Activated T-helper 1 cell treated with anti-CD3 and anti-CD28 coated beads, Interleukin-12 subunit alpha, Interleukin-12 subunit beta, Interleukin-2, Interleukin-4 antibody, amounts not matched to agents 30 ng/mL and 10 ng/mL and 1 ng/mL, durations not matched to agents 14 hours and 24 hours and 36 hours (primary cell): ENCODE measurements at places on chromosomes 3 and 15. TPM values are rescaled to one million over a fixed set of nuclear protein-coding genes. Genes with fewer than 3 reads are reported as not detected.

The SEMA5B gene
- total RNA-seq, result not detected in 2 replicates

The MASP1 gene
- total RNA-seq, result not detected in 2 replicates

The THBS1 gene
- total RNA-seq, result 2.3 and 3.2 TPM in 2 replicates

The GOLGA8O gene
- total RNA-seq, result 2.9 and 3.3 TPM in 2 replicates

The CEMIP gene
- 0.03 and 0.05 TPM in 2 replicates for total RNA-seq

The BLOC1S6 gene
- total RNA-seq, result 50.6 TPM in 2 replicates

The WDR49 gene
- not detected in 2 replicates for total RNA-seq

The STRA6 gene
- total RNA-seq, result 0.23 TPM in 1 of 2 replicates, not detected in the other

The DUSP7 gene
- total RNA-seq, result 35.4 and 37.4 TPM in 2 replicates

The HACD2 gene
- total RNA-seq, result 31.5 TPM in 2 replicates

The CHRM5 gene
- total RNA-seq, result not detected in 2 replicates

GRCh38 chr15:88637436-88637835 lies 1.4 kb upstream of the ISG20 start:
- no peak for DNase-seq

GRCh38 chr3:185582236-185582635 lies 3.9 kb upstream of the SENP2 start:
- no peak for DNase-seq

- no peak for DNase-seq
Observed at GRCh38 chr15:88938802-88939485, 25.8 kb upstream of the MFGE8 start.

DNA sequence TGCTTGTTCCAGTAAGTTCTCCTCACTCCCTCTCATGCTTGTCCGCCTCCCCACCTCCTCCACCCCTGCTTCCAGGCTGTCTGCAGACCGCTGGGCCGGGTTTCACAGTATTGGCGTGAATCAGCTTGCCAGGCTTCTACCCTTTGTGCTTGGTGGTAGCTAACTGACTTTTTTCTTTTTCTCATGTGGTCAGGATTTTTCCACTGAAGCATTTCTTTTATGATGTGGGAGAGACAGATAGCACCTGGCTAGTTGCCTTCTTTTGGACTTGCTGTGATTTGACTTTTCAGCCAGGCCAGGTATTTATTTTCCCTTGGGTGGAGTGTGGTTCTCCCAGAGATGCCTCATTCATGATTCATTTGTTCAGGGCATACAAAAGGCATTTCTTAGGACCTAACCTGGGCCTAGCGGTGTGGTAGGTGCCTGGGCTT lies 60.6 kb downstream of the ST6GAL1 start:
- DNase-seq, result no peak

DNA sequence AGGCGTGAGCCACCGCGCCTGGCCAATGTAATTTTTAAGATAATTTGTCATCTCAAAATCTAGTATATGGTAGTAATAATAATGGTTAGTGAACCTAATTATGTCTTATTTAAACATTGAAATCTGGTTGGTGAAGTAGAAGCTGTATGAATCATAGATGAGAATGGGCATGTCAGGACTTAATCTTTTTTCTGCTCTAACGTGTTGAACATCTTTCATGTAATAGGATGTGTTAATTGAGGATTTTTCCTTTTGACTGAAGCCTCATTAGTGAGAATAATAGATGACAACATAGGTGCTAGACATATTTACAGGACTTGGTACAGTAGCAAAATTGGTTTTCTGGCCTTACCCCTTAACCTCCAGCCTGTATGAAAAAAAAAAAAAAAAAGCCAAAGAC lies 835.6 kb downstream of the IGSF11 start:
- DNase-seq, result no peak

- peak; percentile 14 for DNase-seq
Observed at GRCh38 chr15:85646538-85647091, 148.1 kb downstream of the KLHL25 start.

DNA sequence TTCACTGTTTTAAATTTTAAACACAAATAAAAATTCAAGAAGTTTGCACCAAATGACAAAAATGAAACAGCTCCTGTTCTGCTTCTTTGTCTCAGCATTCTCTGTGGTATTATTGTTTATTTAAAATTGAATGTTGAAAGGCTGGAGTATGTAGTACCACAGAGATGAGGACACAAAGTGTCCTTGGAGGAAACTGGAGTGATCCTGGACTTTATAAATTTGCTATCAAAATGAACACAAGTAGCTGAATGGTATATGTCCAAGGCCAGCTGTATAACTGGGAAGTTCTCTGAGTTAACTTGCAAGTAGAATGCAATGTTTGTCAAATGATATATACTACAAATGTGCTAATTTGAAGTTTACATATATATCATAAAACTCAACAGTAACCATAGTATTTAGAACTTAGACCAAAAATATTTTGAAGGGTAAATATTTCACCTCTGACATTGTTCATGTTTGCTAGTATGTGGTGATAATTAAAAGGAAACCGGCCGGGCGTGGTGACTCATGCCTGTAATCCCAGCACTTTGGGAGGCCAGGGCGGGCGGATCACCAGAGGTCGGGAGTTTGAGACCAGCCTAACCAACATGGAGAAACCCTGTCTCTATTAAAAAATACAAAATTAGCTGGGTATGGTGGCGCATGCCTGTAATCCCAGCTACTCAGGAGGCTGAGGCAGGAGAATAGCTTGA lies 12.3 kb downstream of the BTLA start:
- DNase-seq, result no peak

DNA sequence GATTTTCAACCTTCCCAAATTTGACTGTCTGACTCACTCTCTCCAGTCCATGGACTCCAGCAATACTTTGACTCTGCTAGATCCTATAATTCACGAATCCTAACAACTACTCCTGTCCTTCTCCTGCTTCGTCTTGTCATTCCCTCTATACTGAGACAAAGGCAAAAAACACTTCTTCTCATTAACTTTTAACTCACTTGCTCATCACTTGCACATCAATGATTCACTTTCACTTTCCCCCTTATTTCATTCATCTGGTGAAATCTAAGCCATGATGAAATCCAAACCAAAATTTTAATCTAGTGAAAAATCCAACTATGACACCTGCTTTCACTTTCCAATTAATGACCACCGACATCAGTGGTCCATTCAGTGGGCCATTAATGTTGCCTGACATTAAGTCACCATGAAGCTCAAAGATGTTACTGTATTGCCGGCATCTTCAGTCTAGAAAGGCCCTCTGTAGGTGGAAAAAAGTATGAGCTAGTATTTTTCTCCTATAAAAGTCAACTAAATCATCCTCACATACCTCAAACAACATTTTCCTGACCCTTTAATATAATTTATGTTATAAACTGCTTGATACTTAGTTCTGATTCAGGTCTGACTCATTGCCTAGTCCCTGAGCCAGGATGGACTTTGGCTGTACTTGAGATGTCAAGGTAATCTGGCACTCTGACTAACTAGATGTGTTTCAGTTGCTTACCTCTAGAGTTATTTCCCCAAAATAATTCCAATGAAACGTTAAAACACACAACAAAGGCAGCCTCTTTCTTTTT lies 158.6 kb downstream of the CNTN6 start:
- DNase-seq, result no peak

GRCh38 chr3:182382112-182382857 lies 411.0 kb upstream of the ATP11B start:
- no peak for DNase-seq

- DNase-seq, result no peak
Observed at GRCh38 chr3:113148284-113148683, 63.1 kb upstream of the BOC start.

GRCh38 chr15:52136442-52136980 lies 23.9 kb upstream of the BCL2L10 start:
- no peak for DNase-seq

DNA sequence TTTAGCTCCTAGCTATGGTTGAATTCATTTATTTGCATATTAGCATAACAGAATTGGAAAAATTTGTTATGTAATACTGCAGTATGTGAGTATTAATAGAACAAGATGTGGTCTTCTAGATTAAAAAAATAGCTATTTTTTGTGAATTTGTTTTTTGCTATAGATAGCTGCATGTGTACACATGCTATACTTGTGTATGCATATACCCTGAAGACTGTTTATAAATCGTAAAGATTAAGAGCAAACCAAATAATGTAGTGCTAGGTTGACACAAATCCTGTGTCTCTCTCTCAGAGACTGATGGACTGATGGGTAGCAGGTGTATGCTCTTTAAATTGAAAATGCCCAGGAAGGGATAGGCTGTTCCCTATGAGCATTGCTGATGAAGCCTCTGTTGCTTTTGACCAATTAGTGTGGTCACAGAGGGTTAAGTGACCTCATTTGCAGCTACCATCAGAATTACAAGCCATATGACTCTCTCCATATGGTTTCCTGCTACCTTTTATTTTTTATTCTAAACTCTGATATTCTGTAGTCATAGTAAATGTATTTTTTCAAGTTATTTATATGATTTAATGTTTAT lies 9.0 kb downstream of the PLCL2 start:
- no peak for DNase-seq

- no peak for DNase-seq
Observed at GRCh38 chr15:89131731-89132130, 43.5 kb downstream of the ABHD2 start.

DNA sequence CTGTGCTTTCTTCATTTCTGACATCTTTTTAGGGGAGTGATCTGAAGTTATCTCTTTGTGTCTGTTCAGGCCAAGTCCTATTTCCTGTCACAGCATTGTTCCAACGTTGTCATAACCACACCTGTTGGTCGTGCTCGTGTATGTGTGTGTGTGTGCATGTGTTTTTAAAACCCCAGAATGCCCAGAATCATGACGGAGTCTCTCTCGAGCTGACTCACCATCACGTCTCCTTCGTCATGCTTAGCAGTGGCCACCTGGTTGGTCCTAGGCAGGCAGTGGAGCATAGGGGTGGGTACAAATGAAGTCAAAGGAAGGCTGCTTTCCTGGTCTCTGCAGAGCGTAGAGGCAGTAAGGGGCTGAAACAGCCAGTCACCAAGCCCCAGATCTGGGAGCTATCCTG lies 126.8 kb upstream of the ABHD17C start:
- DNase-seq, result no peak

DNA sequence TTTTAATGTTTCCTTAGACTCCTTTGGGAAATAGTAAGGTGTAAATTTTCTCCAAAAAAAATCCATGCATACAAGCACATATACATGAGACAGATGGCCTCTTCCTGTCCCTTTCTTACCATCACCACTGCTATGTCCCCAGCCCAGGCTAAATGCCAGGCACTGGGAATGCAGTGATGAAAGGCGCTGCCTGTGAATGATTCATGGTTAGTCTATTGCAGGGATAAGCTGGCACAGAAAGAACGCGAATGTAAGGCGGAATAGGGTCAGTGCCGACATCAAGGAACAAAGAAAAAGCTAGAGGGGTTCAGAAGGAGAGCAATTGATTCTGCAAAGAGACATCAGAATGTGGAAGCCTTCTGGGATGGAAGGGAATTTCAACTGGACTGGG lies 36.2 kb upstream of the CFAP161 start:
- DNase-seq, result no peak

GRCh38 chr3:132343018-132343612 lies 25.9 kb downstream of the ACP3 start:
- no peak for DNase-seq

DNA sequence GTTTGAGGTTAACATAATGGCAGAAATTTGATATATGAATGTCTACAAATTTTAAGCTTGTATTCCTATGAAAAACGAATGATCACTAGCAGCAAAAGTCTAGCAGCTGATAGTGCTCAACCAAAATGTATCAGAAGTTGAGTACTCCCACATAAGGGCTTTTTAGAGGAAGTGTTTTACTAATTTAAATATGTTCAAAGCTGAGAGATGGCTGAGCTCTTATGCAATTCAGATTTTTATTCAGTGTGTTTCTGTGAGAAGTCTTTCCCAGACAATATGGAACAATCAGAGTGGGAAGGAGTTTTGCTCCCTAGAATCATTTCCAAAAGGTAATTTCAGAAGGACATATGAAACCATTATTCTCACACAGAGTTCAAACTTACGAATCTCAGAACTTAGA lies 327.0 kb downstream of the ZPLD1 start:
- DNase-seq, result no peak

GRCh38 chr15:62647843-62648505 lies 394.6 kb upstream of the TPM1 start:
- no peak for DNase-seq

GRCh38 chr3:60764870-60765269 lies 486.4 kb downstream of the FHIT start:
- DNase-seq, result no peak

DNA sequence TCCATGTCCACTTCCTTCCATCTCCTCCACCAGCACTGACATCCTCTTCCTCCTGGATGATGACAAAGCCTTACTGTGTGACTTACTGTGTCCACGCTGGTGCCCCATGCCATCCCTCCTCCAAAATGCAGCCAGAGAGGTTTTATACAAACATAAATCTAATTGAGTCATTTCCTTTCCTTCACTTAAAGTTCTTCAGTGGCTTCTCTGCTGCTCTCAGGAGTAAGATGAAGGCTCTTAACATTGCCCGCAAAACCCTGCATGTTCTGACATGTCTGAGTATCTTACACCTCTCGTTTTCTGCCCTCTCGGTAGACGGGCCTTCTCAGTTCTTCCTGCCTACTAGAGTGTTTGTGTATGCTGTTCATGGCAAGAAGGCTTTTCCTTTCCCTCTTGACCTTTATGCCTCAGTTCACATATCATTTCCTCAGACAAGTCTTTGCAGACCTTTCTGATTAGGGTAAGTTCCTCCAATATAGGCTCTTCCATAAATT lies 175.5 kb downstream of the CFAP20DC start:
- no peak for DNase-seq

- DNase-seq, result no peak
Observed at GRCh38 chr3:42836150-42837123, 27.2 kb downstream of the ACKR2 start.

GRCh38 chr15:72995849-72996248 lies 56.4 kb upstream of the NEO1 start:
- DNase-seq, result no peak
